ENCODE measurements at places on chromosomes 3 and 15.

GRCh38 chr3:192449036-192449435 is 278.3 kb downstream of the FGF12 start:
- DNase-seq, result no peak

DNA sequence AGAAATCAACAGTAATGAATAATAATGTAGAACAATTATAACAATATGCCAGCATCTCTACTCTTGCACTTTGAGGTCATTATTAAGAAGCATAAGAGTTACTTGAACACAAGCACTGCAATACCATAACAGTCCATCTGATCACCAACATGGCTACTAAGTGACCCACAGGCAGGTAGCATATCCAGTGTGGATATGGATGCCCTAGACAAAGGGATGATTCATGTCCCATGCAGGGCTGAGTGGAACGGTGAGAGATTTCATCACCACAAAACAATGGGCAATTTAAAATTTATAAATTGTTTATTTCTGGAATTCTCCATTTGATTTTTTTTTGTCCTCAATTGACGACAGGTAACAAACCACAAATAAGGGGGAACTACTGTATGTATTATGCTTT is 107.7 kb upstream of the TSC22D2 start:
- DNase-seq, result no peak

DNA sequence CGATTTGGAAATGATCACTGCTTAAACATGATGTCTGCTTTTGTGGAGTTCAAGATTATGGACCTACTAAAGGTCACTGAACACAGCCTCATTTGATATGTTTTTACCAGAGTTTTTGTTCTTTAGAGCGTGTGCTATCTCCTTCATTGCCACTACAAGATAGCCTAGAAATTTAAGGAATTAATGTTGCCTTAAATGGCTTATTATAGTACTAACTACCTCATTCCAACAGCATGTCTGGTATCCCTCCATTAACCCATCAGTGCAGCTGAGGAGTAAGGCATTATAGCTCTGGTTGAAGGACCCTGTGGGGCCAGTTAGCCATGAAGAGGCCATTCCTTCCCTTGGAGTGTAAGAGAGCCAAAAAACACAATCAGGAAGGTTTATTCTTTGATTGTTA is 2.3 kb upstream of the FAM43A start:
- no peak for DNase-seq

GRCh38 chr15:83446417-83446816 is 724 bp upstream of the SH3GL3 start:
- DNase-seq, result no peak

DNA sequence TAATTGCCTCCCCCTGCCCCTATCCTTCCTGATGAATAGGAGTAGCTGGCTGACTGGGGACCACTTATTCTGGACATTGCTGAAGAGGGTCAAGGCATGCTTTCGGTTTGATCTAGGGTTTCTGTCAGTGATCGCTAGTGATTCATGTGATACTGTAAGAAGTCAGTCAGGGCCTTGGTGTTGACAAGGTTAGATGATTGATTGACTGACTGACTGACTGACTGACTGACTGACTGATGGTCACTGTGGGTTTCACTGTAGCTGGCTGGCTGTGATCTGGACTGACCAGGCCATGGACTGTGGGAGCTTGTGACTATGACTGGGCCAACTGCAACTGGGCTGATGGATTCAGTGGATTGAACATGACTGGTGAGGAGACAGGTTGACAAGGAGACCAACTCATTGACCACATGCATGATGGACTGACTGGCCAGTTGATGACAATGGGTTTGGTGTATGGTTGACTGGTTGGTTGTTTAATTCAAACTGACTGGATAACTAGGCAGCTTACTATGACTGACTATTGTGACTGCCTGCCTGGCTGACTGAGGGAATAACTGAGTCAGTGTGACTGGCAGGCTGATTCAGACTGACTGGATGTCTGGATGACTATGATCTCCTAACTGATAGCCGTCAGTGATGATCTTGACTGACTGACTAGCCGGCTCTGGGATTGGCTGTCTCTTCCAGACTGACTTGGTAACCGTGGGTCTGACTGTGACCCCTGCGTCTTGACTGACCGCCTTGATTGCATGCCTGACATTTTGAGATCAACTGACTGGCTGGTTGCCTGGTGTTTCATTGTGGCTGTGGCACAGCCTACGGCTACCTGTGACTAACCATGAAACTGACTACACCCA is 509.9 kb downstream of the SHQ1 start:
- DNase-seq, result no peak

- DNase-seq, result no peak
Measured at GRCh38 chr3:121817753-121818152, 17.1 kb downstream of the IQCB1 start.

- no peak for DNase-seq
Measured at GRCh38 chr3:42078677-42079076, 12.5 kb upstream of the TRAK1 start.

GRCh38 chr3:187642861-187643260 is 27.3 kb downstream of the SST start:
- DNase-seq, result no peak

DNA sequence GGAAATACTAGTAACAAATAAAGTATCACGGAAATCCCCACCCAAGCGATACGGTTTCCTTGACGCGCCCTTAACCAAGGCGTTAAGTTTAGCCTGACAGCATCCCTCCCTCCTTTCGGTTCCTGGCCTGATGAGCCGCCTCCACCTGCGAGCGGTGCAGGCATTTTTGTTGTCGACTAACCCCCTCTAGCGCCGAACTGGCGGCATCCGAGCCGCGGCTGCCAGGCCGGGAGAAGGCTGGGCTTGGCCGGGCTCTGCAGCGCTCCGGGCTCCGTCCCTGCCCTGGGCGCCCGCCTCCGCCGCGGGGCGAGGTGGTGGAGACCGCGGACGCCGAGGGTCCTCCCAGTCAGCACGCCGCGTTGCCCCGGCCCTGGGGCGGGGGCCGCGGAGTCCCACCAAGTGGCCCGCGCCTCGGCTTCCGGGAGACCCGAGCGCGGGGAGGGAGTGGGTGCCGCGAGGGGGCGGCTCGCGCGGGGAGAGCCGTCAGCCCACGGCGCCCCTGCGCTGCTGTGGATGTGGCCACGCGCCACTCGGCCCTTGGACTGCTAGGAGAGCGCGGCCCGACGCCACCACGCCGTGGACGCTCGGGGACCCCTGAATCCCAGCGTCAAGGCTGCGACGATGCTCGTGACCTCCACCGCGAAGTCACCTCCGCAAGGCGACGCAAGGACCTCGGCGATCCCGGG is 1.1 kb upstream of the EPHA6 start:
- no peak for DNase-seq

- no peak for DNase-seq
Measured at GRCh38 chr3:139532976-139533375, 6.6 kb downstream of the RBP1 start.

DNA sequence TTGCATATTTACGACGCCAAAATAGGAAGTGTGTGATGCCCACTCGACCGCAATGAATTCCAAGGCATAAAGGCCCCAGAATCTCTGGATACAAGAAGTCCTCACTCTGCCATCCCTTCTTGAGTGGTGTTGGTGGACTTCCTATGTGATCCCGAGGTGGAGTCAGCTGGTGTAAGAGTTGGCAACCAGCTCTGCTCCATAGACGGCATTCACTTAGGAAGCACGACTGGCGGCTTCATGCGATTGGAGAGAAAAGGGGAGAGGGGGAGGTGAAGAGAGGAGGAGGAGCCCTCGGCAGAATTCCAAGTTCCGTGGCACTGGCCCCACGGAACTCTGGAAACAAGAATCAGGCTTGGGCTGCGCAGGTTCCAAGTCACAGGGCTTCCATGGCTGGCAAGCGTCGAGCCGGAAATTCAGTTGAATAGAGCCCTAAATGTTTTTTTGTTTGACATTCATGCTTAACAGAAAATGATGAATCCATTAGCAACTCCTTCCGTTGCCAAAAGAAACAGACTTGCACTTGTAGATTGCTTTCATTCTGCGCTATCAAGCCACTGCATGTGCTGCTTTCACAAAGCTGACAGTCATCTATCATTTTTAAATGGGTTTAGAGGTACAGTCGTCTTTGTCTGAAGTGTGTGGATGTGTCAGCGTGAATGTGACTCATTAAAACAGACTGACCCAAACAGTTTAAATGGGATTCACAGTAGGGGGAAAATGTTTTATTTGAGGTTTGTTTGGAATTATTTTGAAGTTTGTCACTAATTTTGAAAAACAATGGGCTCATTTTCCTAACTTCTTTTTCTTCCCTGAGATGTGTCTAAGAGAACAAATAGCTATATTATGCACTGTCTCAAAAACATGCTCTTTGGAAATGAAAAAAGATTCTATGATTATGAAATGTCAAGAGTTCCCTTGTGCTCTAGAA is 428.3 kb upstream of the ATP11B start:
- DNase-seq, result no peak

DNA sequence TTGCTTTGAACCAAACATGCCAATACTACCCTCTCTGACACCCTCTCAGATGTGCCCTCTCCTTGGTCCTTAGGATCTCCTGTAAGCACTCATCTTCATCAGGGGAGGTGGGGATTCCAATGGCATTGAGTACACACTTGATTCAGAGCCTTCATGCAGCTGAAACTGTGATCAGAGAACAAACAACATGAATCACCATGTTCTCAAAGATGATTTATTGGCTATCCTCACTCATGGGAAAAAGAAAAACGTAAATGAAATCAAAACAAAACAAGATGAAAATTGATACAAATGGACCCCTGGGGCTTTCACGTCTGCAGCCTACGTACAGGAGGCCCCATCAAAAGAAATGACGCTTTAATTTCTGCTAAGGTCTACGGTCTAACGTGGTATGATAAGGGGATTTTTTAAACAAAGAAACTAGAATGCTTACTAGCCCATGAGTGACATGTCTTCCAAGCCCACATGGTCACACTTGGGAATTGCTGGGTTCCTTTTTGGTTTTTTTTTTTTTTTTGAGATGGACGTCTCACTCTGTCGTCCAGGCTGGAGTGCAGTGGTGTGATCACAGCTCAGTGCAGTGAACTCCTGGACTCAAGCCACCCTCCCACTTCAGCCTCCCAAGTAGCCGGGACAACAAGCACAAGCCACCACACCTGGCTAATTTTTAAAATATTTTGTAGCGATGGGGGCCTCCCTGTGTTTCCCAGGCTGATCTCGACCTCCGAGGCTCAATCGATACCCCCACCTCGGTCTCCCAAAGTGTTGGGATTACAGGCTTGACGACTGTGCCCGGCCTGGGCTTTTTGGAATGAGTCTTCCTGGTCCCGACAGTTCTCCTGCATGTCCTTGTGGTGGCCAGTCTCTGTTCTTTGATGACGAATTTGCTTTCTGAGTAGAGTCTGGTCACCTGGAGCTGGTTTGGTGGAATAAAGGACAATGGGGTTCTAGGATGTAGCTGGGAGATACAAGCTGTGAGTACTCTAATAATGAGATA is 202.6 kb downstream of the XXYLT1 start:
- DNase-seq, result no peak

DNA sequence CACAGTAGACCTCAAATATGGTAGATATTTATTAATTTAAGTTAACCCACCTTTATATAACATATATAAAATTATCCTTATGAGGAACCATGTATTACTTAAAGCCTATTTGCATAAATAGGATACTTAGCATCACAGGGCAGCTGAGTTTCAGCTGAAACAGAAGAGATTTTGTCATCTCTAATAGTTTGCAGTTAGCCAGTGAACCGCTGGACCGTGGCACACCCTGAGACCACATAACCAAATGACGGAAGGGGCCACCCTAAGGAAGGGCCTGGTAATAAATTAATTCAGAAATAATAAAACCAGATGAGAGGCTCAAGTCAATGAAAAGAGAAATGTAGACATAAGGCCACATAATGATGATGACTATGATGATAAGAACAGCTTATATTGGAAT is 107.7 kb downstream of the MYO5A start:
- no peak for DNase-seq

DNA sequence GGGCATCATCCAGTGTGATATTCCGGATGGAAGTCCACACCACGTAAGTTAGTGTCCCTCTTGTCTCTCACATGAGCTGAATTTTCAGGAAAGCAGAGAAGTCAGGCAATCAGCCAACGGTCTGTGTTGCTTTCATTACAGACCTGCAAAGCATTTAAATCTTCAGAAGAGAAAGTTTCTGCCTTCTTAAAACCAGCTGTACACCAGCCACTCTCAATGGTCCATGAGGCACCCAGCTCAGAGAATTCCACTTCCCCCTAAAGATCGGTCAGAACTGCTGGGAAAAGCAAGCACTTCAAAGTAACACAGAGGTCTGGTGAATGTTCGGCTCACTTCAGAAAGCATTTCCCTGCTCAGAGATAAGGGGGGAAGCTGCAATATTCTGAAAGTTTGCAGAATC is 903.7 kb downstream of the EPHA3 start:
- DNase-seq, result no peak

DNA sequence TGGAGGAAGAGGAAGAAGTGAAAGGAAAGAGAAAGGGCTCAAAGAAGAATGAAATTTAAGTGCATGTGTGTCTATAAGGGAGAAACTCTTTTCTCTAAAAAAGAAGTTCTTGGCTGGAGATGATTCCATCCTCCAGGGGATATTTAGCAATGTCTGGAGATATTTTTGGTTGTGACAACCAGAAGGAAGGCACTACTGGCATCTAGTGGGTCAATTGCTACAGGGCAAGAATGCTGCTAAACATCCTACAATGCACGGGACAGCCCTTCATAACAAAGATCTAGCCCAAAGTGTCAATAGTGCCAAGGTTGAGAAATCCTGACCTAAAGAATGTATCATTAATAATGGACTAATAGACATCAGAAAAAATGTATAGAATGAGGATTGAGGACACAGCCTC is 57.4 kb upstream of the ST3GAL6 start:
- DNase-seq, result no peak

- DNase-seq, result no peak
Measured at GRCh38 chr3:52438579-52439425, 6.1 kb downstream of the SEMA3G start.

DNA sequence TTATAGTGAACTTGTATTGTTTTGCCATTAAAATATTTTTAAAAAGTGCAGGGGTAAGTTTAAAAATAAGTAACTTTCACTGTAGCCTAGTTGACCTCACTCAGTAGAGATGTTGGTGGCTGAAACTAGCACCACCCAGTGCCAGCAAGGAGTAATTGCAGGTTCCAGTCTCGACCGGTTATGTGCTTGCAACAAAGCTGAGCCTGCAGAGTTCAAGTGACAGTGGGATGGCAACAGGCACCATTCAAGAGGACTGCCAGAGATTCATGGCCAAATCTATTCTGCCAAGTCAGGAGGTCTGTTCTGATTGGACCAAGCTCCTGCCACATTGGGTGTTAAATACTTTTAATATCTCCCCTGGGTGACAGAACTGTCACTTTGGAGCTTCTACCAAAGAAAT is 2.7 kb downstream of the ADAMTS7 start:
- no peak for DNase-seq

- no peak for DNase-seq
Measured at GRCh38 chr3:195046441-195046840, 224.5 kb downstream of the XXYLT1 start.

DNA sequence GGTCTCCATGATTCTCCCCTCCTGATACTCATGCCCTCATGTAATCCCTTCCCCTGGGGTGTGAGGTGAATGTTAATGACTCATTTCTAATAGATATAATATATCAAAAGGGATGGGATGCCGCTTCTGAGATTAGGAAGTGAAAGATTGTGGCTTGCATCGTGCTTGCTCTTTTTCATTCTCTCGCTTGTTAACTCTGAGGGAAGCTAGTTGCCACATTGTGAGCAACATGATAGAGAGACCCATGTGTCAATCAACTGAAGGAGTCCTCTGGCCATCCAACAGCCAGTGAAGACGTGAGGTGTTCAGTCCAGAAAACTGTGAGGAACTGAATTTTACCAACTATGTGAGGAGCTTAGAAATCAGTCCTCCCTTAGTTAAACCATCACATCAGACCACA is 28.9 kb upstream of the DRD3 start:
- no peak for DNase-seq

Data from stimulated activated CD8-positive, alpha-beta memory T cell treated with anti-CD3 and anti-CD28 coated beads, Interleukin-4, amount 100 ng/mL, for 1 hour (primary cell).